ENCODE measurements at places on chromosomes 6 and 20.

DNA sequence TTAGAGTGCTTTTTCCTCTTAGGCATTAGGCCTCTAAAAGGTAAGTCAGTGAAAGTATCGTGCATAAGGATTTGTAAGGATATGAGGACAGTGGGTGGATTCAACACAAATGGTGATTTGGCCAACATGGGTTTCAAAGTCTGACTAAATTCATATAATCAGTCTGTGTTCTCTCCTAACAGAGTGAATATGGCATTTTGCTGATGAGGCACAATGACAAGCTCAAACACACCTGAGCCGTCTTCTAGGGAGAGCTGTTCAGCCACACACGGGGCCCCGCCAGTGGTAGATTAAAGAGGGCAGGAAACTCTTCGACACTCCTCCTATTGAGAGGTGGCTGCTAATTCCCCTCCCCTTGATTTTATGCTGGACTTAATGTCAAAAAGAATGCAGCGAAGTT, 59.5 kb upstream of the PROKR2 start:
- DNase-seq: no peak

- peak; percentile 46 for DNase-seq
These were observed 576 bp downstream of the MAPK13 start for GRCh38 chr6:36130667-36131510.

- no peak for DNase-seq
These were observed 18.8 kb downstream of the PARD6B start for GRCh38 chr20:50750145-50750671.

- DNase-seq: no peak
These were observed 71.3 kb downstream of the MKKS start for GRCh38 chr20:10362674-10363073.

GRCh38 chr6:104642871-104643270, 216.8 kb downstream of the HACE1 start:
- no peak for DNase-seq

DNA sequence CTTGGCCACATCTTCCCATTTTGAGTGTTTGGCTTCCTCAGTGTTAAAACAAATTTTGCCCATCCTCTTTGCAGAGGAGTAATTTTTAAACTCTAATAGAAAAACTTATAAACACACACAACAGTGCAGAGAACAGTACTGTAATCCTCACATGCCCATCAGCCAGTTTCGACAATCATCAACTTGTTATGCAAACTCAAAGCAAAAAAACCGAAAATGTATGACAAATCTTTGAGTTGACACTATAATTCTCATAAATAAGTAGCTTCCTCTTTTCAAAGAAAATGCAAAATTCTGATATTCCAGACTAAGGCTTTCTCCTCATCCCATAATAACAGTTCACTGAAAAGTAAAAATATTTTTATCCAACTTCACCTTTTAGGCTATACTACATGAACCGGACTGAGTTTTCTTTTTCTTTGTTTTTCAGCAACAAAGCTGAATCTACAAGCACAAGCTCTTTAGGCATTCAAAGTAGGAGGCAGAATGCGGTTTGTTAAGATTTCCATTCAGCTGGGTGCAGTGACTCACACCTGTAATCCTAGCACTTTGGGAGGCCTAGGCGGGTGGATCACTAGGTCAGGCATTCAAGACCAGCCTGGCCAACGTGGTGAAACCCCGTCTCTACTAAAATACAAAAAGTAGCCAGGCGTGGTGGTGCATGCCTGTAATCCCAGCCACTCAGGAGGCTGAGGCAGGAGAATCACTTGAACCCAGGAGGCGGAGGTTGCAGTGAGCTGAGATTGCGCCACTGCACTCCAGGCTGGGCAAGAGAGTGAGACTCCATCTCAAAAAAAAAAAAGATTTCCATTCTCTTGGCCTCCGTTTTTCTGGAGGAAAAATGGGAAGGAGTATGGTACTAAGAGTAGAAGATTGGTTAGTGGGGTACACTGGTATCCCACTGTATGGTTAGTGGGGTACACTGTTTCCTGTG, 74.8 kb downstream of the GCNT2 start:
- no peak for DNase-seq

DNA sequence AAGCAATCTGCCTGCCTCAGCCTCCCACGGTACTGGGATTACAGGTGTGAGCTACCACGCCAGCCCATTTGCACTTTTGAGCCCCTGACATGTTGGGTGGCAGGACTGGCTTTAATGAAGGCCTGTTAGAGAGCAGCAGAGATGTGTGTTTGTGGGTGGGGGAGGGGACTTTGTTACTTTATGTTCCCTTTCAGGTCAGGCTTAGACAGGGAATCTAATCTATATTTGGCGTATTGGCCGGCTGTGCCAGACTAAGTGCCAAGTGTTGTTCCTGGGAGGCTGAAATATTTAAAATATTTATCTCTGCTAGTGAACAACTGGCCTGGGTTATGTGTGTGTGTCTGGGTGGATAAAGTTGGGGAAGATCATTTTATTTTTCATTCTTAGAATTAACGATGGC, 6.1 kb downstream of the GMPR start:
- no peak for DNase-seq

GRCh38 chr6:145290122-145290521, 445.2 kb downstream of the EPM2A start:
- no peak for DNase-seq

DNA sequence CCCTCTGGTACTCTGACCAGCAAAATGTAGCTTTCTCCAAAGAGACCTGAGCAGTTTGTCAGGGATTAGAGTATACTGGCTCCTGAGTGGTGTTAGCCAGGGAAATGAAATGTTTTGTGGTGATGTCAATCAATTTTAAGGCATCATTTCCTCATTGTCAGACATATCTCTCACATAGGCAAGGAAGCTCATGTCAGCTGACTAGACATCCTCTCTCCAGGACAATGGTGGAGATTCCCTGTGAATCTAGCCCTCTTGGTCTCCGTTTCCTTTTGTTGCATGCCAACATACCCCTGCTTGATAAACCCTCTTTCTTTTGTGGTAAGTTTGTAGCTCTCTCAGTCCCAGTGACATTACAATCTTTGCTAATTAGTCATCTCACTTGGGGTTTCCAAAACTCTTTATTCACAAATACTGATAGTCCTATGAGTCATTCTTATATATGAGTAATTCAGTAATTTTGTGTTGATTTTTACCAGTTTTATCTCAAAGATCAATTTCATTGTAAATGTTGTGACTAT, 135.6 kb upstream of the PTPRK start:
- DNase-seq: no peak

- DNase-seq: no peak
These were observed at the start of gene BEND6 for GRCh38 chr6:56954403-56955170. Gene BEND6, plus strand, starts transcription at chr6:56955107. Its CDS starts 26,704 bp downstream, at chr6:56981811.

- no peak for DNase-seq
These were observed 11.2 kb downstream of the CYB5R4 start for GRCh38 chr6:83870649-83871048.

DNA sequence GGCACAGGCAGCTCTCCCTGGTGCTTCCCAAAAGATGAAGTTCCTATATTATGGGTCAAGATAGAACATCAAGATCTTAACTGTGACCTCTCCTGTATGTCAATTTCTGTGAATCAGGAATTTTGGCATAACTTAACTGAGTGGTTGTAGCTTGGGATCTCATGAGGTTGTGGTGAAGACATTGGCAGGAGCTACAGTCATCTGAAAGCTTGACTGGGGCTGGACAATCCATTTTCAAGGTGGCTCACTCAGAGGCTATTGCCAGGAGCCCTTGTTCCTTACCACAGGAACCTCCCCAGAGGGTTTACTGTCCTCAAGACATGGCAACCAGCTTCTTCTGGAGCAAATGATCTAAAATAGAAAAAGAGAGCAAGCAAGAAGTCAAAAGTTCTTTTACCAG, 252.2 kb downstream of the ADGB start:
- no peak for DNase-seq

GRCh38 chr20:40882152-40882551, 146.5 kb upstream of the TOP1 start:
- DNase-seq: no peak

DNA sequence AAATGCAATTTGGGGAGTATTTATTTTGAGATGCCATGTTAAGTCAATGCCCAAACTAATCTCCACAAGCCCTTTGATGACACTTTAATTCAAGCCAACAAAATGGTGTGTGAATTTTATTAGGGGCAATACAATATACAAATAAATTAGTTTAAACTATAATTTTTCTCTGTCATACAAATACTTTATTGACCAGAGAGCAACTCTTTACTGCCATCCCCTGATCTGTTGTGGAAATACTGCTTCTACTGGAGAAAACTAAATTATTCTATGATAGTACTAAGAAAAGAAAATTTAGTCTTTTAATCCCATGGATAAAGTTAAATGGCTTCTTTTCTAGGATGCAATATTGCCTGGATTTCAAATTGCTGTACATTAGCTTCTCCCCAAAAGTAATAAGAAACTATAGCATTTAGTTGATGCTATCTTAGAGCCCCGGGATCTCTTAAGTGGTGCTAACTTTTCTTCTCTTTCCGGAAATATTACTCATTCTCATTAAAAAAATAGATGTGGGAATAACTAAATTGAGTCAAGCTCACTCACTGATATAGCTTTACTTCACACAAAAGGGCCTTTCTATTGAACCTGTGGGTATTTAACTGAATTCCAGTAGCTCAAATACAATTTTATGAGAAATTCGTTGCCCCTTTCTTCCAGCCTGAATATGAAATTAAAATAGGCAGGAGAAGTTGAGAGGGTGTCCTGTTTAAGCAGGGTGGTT, 49.2 kb downstream of the SMPDL3A start:
- no peak for DNase-seq

- no peak for DNase-seq
These were observed 48.8 kb downstream of the DST start for GRCh38 chr6:56593801-56594318.

DNA sequence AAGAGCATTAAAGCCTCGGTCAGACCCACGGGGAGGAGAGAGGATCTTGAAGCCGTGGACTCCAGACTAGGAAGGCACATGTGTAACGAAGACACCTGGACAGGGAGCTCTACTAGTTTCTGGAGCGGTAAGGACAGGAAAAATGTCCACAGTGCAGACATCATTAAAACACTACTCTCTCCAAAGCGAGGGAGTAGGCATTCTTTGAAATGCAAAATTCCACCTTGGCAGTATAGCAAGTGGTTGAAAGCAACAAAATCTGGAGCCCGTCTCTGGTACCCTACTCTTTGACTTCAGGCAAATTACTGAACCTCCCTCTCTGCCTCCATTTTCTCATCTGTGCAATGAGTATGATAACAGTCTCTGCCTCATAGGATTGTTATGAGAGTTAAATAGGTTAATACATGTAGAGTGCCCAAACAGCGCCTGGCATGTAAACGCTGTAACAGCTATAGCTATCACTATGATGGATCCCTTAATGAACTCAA, 408 bp upstream of the CRIP3 start:
- DNase-seq: no peak

DNA sequence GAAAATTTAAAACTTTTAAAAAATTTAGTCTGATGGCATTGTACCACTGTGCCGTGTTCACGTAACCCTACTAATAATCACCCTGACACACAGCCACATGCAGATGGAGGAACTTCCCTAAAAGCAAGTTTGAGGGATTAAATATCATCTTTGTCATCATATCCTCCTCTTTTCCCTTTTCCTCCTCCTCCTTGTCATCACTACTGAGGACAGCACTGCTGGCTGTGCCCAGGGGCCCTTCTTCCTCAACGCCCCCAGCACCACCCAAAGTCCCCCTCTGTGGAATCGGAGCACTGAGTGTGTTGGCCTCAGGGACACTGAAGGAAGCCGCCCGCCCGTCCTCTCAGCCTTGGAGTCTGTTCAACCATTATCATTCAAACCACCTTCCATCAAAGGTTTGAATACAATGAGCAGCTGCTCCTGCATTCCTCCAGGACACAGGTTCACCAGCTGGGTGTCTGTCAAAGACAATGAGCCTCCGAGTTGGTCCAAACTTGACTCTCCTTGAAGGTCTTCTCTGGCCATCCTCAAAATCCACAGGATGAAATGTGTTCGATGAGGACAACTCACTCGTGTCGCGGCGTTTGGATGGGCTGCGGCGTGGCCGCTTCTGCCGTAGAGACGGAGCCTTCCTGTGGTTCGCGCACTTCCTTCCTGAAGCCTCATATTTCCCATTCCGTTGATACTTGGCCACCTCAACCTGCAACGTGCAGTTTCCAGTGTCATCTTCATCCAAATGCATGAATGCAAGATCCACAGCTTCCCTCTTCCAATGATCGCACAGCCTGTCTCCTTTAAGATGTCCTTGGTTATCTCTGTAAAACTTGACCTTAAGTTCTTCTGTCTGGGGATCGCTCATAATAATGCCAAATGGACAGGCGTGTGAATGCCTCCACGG, 23.3 kb downstream of the NQO2 start:
- peak; percentile 24 for DNase-seq

DNA sequence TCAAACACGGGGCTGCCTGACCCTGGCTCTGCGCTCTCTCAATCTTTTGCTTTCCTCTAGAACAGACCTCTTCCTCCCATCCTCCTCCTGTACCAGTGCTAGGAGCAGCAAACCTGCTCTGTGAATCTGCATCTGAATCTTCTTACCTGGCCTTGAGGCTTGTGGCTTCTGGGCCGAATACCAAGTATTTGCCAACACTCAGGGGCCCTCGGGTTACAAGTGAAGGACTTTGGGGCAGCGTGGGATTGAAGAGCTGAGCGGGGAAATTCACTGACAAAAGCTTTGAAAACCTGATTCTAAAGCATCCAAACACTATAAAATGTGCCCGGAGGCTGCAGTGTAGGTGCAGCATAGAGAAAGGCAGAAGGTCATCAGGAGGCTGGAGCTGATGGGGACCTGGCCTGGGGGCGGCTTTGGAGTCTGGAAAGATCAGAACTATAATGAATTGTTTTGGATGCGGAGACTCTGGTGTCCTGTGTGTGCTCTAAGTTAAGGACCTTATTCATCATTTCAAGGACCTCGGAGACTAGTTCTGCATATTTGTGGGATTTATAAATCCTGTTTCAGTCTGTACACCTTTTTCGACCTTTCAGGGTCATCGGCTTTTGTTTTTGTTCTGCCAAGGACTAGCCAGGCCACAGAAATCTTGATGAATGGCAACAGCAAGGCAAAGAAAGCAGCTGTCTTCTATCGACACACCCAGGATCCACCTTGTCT, 16.4 kb upstream of the IGF2R start:
- no peak for DNase-seq

GRCh38 chr6:36592221-36592655, 1.9 kb upstream of the SRSF3 start:
- peak; percentile 62 for DNase-seq

GRCh38 chr6:55636406-55637102, 57.6 kb upstream of the HMGCLL1 start:
- DNase-seq: no peak

DNA sequence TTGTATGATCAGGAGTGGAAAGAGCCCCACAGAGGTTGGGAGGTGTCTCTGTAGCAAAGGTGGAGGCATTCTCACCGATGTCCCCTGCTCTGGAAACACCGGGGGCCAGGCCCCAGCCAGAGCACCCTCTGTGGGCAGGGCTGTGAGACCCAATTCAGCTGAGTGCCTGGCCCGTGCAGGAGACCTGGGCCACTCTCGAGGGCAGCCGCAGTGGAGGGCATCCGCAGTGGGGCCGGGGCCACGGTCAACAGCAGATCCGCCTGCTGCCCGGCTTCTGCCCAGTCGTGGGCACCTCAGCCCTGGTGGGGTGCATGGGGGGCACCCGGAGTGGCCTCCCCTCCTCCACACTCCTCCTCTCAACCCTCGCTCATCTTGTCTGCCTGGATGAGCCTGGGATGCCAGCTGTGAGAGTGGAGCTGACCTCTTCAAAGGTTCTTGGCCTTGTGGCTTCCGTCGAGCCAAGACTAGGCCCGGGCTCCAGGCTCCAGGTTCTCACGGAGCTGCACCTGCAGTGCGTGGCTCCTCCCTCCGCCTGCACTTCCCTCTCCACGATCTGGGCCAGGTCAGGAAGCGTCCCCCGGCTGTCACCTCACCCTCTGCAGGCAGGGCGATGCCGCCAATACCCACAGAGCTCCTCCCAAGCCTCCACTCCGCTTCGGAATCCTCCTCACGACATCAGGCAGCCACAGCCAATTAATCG, 134.8 kb downstream of the TAF4 start:
- no peak for DNase-seq

GRCh38 chr6:99810942-99811620, 182.9 kb downstream of the MCHR2 start:
- DNase-seq: no peak
